ENCODE measurements at places on chromosomes 16 and 17. TPM values are rescaled to one million over a fixed set of nuclear protein-coding genes. Genes with fewer than 3 reads are reported as not detected.
A peak's percentile ranks its signal among the peaks of the same experiment; 100 is the strongest.

Gene SLC4A1
- total RNA-seq = not detected

Gene CACNG3
- not detected for total RNA-seq

Gene GRAP
- total RNA-seq = under 0.01 TPM

Gene MMP2
- total RNA-seq = 2,259 TPM

Gene ARL6IP1
- total RNA-seq = 113 TPM

Gene TMEM100
- 0.36 TPM for total RNA-seq

- peak; percentile 88 for DNase-seq
These were observed 491 bp downstream of the TRAP1 start for GRCh38 chr16:3716831-3717234.

GRCh38 chr17:19975601-19976000 lies 2.0 kb downstream of the AKAP10 start:
- peak; percentile 25 for DNase-seq

DNA sequence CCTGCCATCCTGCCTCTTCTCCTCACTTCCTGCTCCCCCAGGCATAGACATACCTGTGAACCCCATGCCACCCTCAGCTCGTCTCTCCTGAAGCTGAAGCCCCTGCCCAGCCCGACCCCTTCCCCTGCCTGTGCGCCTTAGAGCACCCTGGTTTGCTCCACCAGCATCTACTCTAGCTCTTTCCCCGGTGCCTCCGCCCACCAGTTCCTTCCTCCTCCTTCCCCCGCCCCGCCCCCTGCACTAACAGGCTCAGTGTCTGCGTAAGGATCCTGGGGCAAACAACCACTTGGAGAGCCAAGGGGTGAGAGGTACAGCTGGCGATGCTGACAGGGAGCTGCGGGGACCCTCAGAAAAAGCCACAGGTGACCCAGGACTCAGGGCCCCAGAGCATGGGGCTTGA lies 1.9 kb downstream of the GPR142 start:
- peak; percentile 32 for DNase-seq

Measured in osteoblast (primary cell).